ENCODE measurements at places on chromosomes 12 and 14.

- DNase-seq = no peak
Measured at GRCh38 chr12:58443273-58443980, 476.9 kb downstream of the LRIG3 start.

- DNase-seq = no peak
Measured at GRCh38 chr12:47102406-47102805, 22.6 kb upstream of the AMIGO2 start.

- DNase-seq = peak; percentile 49
Measured at GRCh38 chr14:104559804-104560585, 19.6 kb upstream of the C14orf180 start.

GRCh38 chr12:3308609-3309008, 182.4 kb upstream of the PRMT8 start:
- DNase-seq = no peak

GRCh38 chr14:69260190-69260860, 367 bp downstream of the GALNT16 start:
- no peak for DNase-seq

GRCh38 chr12:118694128-118694775, 287.1 kb upstream of the SRRM4 start:
- DNase-seq = no peak

- DNase-seq = no peak
Measured at GRCh38 chr14:59438195-59438647, 27.0 kb downstream of the GPR135 start.

DNA sequence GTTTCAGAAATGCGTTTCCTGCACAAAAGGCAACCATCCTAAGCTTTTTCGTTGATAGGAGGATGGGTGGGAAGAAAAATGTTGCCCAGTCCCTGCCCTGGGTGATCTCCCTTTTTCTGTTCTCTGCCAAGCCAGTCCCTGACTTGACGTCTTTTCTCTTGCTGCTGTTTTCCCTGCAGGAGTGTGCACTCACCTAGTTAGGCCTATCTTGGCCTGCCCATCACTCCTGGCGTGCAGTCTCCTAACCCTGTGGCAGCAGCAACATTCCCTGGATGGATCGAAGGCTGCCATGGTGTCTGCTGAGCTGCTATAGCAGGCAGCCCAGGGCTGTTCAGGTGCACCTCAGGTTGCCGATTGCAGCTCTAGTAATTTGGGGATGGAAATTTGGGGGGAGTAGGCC, 1.2 kb downstream of the UNC119B start:
- DNase-seq = no peak

DNA sequence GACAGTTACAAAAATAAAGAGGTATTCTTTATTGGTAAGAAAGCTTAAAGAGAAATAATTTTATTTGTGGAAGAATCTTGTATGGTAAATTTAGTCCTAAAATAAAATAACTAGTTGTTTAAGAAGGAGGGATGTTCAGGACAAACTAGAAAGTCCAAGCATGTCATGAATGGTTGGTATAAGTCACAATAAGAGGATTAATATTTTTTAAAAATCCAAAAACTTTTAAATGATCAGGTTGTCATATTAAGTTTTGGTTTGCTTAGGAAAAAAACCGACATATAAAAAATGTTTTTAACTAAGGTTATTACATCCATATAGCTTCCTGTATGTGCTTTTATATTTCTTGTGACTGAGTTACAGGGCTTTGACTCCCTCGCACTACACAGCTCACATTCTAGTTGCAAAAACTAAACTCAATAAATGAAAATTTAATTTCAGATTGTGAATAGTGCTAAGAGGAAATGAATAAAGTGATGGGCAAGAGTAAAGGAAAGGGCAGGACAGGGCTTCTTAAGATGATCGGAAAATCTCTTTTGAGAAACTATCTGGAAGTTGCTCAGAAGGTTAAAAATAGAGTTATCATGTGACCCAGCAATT, 80.7 kb upstream of the METAP2 start:
- no peak for DNase-seq

- no peak for DNase-seq
Measured at GRCh38 chr14:49516286-49516685, 69.9 kb downstream of the RPS29 start.

- DNase-seq = no peak
Measured at GRCh38 chr12:104136577-104136976, 1.4 kb downstream of the NFYB start.

DNA sequence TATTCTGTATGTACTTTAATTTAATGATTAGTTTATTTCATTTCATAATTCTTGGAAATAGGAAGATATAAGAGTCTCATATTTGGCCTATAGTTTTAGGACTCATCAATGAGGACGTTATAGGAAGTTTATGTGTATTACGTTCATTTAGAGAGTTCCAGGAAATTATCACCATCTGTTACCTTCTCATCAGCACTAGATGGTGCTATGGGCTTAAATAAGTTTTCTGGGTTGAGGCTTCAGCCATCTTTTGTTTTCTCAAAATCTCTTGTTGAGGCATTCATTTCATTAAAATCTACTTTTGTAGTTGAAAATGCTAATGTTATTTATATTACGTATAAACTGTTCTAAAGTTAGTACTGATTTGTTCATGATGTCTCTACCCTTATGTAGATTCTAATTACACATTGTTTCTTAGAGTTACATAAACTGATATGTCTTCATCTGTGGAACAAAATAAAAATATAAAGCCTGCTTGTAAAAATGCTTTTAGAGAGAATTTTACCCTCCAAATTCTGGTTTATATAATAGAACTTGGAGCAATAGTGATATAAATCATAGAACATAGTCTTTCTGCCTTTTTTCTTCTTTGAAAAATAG, 89.2 kb downstream of the CFAP54 start:
- DNase-seq = no peak

DNA sequence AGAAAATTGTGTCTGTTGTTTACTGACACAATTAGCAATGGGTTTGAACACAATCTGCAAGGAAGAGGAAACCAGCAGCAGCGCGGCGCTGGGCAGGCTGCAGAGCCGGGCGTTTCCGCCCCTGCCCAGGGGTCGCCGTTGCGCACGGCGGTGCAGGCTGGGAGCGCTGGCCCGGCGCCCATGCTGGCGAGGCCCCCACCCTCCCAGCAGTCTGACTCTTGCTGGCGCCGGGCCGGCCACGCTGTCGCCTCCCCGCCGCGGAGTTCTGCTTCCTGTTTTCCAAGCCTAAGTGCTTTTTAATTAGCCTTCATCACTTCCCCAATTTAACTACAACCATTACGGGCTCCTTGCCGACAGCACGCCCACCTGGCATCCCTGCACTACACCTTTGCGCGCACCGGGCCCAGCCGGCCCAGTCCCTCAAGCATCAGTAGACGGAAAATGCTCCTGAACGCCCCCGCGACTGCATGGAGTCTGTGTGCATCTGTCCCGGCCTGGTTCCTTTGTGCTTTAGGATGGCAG, 212.1 kb downstream of the GXYLT1 start:
- peak; percentile 55 for DNase-seq

DNA sequence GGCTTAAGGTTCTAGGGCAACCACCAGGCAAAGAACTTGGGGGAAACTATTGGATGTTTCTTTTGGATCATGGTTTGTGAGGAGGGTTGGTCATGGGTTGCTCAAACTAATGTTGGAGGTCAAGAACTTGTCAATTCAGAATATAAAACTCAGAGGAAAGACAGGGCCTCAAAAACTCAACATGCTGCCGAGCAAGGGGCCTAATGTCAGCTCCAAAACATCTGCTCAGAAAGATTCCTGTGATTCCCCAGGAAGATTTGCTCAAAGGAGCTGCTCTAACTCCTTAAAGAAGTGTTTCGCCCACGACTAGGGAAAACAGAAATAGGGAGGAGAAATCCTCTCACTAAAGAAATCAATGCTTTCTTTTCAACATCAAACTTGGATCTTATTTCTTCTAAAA, 3.7 kb upstream of the IGF1 start:
- no peak for DNase-seq

DNA sequence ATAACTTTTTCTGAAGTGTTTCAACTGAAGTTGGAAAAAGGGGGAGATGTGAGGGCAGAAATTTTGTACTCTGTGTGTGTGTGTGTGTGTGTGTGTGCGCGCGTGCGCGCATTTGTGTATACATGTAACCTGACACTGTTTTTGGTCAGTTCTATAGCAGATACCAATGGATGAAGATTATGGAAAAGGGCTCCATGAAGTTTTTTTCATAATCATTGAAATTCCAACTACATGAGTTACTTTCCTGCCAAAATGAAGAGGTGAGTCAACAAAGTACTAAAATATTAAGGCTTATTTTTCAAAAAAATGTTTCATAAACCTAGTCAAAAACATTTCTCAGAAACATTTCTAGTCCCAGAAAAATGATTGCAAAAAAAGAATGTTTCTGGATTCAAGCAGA, 25.7 kb upstream of the CERS5 start:
- DNase-seq = no peak

DNA sequence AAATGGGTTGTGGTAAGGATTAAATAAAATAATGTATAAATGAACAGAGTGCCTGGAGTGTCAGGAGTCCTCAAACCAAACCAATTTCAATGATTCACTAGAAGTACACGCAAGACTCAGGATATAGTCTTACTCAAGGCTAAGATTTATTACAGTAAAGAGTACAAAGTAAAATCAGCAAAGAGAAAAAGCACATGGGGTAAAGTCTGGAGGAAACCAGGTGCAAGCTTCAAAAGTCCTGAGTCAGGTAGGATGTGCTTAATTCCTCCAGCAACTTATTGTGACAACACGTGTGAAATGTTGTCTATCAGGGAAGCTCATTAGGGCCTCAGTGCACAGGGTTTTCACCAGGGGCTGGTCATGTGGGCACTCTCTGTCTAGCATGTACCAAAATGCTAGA, 105.8 kb upstream of the NAP1L1 start:
- no peak for DNase-seq

- no peak for DNase-seq
Measured at GRCh38 chr12:89919241-89919906, 210.7 kb upstream of the ATP2B1 start.

DNA sequence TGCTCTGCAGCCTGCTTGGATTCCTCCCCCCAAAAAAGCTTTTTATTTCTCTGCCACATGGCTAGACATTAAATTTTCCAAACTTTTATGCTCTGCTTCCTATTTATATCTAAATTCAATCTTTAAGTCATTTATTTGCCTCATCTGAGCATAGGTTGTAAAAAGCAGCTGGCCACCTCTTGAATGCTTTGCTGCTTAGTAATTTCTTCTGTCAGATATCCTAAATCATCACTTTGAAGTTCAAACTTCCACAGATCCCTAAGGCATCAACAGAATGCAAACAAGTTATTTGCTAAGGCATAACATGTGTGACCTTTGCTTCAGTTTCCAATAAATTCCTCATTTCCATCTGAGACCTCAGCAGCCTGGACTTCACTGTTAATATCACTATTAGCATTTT, 209.6 kb downstream of the FSCB start:
- no peak for DNase-seq

GRCh38 chr14:37122288-37122687, 50.1 kb downstream of the SLC25A21 start:
- DNase-seq = no peak

DNA sequence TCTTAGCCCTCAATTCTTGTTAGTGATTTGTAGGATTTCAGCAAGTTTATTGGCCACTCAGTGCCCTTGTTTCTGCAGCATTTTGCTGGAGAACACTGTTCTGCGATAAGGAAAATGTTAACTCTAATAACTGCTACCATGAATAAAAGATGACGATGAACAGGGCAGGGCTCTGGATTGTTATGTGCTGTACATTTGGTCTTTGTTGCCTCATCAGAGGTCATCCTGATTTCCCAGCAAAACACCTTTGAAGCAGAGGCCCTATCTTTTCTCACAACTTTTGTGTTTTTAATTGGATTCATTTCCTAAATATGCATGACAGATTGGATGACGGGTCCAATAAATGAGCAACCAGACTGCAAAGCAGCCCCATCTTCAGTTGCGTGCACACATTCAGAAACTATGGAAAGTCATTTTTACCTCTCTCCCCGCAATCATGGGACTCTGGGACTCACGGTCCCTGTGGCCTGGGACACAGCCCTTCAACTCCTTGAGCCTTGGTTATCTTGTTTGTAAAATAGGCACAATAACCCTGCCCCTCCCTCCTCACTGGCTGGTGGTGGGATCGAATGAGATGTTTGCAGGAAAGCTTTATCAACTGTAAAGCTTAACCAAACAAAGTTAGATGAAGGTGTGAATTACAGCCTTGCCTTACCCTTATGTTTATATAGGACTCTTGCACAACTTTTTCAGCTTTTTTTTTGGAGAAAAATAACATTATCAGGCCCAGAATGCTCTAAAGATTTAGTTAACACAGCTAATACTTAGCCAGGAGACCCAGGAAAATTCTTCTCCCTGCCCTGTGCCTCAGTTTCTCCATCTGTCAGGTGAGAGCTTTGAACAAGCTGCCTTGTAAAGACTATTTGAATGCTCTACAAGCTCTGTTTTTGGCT, 45.4 kb downstream of the RPH3A start:
- no peak for DNase-seq

GRCh38 chr12:53053218-53054111, 3.6 kb downstream of the TNS2 start:
- no peak for DNase-seq

DNA sequence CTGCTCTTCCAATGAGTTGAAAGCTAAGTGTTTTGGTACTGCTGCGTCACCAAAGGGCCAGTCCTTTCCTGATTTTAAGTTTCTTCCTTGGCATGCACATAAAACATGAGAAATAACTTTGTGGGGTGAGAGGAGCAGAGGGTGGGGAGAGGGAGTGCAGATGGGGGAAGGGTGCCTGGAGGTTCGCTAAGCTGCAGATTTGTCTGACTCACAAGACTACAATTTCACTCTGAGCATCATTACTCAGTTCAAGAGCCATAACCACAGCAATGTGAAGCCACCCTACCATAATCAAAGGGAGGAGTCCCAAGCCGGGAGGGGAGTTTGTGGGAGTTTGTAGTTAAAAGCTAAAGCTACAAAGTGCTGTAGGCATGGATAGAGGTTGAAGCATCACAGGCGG, 136.1 kb downstream of the ANO2 start:
- DNase-seq = no peak

DNA sequence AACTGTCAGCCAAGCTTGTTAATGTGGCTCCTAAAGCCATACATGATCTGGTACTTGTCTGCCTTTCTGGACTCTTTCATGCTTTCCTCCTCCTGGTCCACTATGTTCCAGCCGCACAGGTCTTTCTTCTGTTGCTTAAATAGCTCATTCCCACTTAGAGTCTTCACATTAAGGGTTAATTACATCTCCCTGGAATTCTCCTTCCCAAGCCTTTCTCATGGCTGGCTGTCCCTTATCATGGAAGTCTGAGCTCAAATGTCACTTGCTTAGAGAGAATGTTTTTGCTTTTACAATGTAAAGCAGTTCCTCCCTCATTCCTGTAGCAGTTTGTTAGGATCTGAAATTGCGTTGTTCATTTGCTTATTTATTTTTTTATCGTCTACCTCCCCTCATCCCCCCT, 199.6 kb downstream of the TRHDE start:
- no peak for DNase-seq

- DNase-seq = peak; percentile 17
Measured at GRCh38 chr12:125192690-125193221, 127.5 kb downstream of the AACS start.

DNA sequence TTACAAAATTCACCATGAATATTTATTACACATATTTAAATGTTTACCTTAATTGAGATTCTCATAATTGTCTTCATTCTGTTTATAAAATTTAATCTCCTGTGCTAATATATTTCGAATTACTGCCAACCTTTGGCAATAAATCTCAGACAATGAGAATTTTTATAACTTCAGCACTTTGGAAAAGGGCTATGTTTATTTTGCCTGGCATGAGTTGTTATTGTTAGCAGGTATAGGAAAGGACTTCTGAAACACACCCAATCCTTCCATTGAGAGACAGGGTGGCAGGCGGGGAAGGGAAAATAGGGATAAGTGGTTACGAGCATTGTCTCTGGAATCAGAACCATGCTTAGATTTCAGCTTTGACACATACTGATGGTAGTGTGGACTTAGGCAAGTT, 12.1 kb upstream of the MSRB3 start:
- DNase-seq = no peak
